ENCODE measurements at places on chromosomes 7 and 10.
A peak's percentile ranks its signal among the peaks of the same experiment; 100 is the strongest.

DNA sequence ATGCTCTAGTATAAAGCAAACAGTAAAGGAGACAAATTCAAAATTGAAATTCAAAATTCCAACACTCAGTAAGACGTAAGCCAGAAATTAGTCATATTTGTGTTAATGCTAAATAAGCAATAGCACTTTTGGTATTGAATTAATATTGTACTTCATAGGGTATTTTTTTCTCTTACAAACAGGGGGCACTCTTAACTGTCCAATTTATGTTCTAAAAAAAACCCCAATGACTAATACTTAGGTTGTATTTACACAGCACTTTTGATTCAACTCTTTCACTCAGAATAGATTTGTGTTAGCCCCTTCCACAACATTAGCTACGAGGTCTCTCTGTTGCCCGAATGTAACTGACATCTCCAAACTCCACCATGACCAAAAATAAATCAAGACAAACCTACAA, 284.9 kb upstream of the COBL start:
- DNase-seq = no peak

DNA sequence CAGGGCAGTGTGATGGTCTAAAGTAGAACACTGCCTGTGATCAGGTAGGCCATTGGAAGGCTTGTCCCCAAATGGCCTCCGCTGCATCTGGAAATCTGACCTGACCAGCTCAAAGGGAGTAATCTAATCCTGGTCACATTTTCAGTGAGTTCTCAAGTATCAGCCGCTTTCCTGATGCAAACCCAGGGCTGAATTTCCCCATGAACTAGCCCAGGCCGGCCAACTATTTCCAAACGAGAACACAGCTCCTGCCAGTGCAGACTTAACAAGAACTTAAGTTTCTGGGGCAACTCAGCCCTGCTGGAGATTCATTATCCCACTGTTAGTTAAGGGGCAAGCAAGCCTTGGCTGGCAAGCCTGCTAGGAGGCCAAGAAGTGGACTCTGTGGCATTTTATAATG, 59.6 kb upstream of the FAM180A start:
- peak; percentile 7 for DNase-seq

GRCh38 chr7:129186749-129187260, 1.6 kb upstream of the SMO start:
- DNase-seq = no peak

DNA sequence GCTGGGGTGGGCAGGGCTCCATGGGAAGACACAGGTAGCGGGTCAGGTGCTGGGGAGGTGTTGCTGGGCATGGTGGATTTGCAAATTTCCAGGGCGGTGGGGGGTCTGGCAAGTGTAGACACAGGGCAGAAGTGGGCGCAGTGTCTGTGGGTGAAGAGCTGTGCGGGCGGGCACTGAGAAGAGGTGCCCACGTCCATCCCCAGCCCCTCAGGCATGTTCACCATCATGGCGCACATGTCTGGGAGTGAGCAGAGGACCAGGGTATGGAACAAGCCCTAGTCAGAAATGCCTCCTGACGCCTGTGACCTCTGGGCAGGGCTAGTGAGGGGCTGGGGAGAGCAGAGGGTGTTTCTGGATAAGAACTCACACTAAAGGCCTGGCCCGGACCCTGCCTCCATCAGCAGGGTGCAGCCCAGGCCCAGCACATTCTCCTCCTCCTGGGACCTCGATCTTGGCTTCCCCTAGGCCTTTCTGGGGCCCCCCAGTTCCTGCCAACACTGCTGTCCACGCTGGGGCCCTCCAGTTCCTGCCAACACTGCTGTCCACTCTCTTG, 612.9 kb downstream of the PTPRN2 start:
- DNase-seq = no peak

DNA sequence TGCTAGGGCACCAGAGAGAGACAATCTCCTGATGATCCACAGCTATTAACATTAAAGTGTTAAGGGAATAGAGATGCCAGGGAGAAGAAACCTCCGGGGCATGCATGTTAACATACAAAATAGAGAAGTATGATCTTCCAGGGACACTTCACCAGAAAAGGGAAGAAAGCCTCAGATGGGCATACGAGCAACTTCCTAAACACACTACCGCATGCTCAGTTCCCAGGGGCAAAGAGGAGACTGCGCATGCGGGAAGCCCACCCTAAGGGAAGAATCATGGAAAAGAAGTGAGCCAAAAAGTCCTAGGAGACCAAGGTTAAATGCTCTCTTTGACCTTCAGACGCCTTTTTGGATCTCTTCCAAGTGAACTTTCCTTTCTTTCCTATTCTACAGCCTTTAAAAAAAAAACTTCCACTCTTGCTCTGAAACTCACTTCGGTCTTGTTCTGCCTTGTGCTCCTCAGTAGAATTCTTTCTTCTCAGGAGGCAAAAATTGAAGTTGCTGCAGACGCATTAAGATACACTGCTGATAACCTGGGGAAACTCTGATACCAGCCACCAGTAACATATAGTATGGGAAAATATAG, 1211.3 kb downstream of the REEP3 start:
- DNase-seq = no peak

DNA sequence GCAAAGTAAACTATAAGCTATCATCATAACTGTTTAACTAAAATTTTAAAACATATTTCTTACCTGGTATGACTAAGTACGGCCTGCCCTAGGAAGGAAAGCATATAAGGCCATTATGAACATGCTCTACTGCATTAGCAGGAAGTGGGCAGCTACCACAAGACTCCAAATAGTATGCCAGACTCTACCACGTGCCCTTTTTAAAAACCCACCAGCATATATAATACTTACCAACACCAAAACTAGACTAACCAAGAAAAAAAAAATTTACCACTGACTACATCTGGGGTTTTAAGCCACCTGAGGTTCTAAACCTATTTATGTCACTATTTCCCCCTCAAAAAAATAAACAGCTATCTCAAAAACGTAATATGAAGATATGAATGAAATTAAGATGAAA, 30.1 kb downstream of the NUDCD3 start:
- DNase-seq = no peak

DNA sequence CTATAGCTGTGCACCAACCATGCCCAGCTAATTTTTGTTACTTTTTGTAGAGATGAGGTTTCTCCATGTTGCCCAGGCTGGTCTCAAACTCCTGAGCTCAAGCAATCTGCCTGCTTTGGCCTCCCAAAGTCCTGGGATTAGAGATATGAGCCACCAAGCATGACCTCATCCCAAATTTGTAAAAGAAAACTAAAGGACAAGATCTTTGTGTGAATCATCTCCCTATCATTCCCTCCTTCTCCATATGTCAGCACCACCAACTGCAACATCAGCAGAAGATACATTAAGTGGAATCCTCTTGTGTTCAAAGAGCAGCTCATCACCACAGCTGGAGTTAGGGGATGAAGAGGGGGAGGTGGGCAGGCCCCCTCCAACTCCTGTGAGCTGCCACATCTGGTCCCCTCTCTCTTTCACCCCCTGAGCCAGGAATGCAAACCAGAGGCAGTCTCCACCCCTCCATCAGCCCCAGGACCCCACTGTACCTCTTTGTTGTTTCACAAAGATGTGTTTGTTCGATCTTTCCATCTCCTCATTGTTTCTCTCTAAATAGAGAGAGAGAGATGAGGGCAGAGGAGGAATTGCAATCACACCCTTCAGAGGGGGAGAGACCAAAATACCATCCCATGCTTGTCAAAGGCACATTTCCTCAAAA, 47.3 kb upstream of the PIP4K2A start:
- no peak for DNase-seq

- DNase-seq = no peak
These were observed 126.5 kb upstream of the VKORC1L1 start for GRCh38 chr7:65746398-65746669.

DNA sequence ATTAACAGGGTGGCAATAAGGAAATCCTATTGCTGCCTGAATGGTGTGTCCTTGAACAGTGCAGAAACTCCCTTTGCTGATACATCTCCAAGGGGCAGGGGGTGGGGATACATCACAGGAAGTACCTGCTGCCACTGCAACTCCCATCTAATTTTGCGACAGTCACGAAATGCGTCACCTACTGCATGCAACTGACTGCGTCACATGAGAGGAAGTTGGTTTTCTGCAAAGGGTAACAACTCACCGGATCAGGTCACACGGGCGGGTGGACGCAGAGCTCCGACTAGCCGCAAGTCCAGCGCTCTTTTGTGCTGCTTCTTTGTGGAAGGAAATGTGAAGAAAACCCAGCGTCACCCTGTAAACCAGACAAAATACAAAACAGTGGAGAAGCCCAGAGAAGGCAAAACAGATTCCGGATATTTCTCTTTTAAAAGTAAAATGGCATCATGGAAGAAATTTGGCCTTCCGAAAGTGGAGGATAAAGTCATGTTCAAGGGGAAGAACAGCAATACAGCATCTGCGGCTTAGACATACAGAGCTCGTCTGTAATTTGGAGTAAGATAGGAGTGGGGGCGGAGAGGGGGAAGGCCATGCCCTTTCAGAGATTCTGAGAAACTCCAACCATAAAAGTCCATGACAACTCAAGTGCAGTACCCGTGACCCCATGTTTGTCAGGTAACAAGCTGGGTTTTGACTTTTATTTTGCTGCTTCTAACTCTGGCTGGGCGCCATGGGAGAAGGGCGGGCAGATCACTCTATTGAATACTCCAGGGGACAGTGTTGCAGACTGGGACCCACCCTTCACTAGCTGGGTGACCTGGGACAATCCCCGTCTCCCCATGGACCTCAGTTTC, 32.3 kb upstream of the PLEKHS1 start:
- no peak for DNase-seq

DNA sequence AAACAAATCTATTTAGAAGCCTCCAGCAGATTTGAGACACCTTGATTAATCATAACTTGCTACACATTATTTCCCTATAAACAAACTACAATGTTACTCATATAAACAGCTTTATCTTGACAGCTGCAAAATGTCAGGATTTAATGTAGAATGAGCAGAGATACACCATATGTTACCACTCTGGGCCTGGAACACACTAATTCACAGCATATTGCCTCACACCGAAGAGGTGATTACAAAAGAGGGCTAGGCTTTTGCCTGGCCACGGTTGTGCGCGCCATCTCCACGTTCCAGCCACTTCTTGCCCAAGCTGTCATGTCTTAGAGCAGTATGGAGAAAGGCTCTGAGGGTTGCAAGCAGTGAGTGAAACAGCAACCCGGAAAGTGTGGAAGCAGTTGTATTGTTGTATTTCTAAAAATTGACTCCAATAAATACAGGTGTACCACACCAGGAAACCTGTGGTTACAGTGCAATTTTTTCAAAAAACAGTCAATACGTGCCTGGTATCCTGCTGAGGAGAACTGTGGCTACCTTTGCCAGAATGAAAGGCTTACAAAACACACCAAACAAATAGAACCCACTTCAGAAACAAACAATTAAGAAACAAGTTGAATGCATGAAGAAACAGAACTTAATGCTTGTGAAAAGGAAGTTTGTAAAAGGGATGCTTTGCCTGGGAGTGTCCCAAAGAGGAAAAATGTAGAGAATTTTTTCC, 498.1 kb downstream of the PLXNA4 start:
- no peak for DNase-seq

GRCh38 chr7:112346381-112347060, 103.7 kb upstream of the IFRD1 start:
- DNase-seq = no peak

DNA sequence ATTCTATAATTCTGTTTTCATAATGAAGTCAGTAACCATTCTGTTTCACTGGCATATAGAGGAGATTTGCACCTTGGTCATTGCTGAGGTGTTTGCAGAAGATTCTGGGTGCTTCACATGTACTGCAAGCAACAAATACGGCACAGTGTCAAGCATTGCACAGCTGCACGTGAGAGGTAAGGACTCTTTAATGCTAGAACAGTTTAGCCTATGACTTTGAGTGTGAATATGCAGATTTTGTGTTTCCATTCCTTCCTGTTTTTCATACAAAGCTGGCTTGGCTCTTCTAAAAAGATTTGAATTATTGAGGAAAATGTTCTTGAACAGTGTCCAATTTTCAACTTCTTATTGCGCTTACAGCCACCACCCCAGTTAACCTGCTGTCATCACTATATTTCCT, 56.4 kb downstream of the MYPN start:
- no peak for DNase-seq

DNA sequence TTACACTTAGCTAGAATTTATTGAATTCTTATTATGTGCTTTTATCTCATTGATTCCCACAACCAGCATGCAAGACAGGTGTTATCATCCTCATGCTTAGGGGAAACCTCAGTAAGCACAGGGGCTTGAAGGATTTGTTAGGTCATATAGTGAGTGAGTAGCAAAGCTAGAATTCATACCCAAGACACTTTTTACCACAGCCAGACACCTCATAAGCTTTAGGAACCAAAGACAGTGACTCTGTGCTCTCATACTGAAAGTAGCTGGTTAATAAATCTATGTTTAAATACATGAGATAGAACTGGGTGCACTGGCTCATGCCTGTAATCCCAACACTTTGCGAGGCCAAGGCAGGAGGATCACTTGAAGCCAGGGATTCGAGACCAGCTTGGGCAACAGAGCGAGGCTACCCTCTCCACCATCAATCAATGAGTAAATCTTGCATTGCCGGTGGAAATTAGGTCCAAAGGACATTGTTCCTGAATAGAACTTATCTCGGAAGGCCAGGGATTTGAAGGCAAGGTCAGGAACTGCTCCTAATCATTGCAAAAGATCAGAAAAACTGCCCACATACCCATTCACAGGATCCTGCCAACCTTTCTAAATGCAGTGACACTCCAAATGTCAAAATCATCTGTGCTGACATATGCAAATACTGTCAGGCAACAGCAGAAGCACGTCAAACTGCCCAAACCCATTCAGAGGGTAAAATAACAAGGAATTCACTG, 523.5 kb downstream of the PARD3 start:
- DNase-seq = no peak

DNA sequence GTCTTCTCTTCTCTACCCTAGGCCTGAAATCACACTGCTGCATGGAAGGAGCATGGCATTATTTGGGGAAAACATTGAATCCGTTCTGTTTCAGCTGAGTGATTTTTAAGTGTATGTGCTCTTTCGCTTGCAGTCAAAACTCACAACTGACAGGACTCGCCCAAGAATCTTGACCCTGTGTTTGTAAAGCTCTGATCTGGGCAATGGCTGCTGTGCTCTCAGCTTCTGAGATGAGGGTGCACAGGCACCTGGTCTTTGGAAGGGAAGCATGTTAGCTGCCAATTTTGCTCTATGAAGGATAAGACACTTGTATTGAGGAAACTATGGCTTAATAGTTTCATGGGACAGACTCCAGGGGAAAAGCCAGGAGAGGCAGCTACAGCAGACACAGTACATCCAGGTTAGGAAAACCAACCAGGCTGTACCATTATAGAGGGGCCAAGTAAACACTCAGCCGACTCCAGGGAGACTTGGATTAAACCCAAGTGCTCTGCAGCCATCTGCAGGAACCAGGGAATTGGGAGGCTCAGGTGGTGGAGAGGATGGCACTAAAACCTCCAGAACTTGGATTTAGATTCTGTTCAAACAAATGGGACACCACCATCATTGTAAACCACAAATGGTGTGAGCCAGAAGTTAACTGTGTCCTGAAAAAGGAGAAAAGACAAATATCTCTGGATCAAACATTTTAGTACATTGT, 43.3 kb downstream of the LYZL1 start:
- no peak for DNase-seq

- no peak for DNase-seq
These were observed 64.9 kb downstream of the INSIG1 start for GRCh38 chr7:155362380-155363145.

- no peak for DNase-seq
These were observed 43.1 kb downstream of the CDH23 start for GRCh38 chr10:71439670-71440425.

- peak; percentile 13 for DNase-seq
These were observed 682.8 kb downstream of the MAGI2 start for GRCh38 chr7:78770422-78771410.
